NCI-H1930 (cell line): ENCODE measurements at places on chromosomes 1 and 21.
A peak's percentile ranks its signal among the peaks of the same experiment; 100 is the strongest.

DNA sequence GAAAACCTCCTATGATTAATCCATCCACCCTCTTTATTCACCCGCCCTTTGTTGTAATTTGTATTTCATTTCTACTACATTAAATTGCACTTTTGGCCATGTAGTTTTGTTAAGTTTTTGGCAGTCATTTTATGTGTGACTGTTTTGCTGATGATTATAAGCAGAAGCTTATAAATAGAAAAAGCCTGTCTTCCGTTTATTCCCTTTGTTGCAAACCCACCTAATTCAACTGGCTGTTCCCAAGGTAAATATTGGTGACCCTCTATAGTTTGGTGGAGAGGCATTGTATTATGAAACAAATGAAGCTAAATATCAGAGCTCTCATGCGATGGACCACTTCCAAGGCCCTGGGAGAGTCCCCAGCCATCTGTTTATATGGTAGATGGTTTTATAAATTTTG lies 36.7 kb upstream of the IGSF3 start:
- no peak for DNase-seq

- DNase-seq: no peak
These were observed 2.1 kb downstream of the SLAMF6 start for GRCh38 chr1:160520999-160521398.

GRCh38 chr1:202264300-202264699 lies 70.7 kb downstream of the LGR6 start:
- DNase-seq: no peak

DNA sequence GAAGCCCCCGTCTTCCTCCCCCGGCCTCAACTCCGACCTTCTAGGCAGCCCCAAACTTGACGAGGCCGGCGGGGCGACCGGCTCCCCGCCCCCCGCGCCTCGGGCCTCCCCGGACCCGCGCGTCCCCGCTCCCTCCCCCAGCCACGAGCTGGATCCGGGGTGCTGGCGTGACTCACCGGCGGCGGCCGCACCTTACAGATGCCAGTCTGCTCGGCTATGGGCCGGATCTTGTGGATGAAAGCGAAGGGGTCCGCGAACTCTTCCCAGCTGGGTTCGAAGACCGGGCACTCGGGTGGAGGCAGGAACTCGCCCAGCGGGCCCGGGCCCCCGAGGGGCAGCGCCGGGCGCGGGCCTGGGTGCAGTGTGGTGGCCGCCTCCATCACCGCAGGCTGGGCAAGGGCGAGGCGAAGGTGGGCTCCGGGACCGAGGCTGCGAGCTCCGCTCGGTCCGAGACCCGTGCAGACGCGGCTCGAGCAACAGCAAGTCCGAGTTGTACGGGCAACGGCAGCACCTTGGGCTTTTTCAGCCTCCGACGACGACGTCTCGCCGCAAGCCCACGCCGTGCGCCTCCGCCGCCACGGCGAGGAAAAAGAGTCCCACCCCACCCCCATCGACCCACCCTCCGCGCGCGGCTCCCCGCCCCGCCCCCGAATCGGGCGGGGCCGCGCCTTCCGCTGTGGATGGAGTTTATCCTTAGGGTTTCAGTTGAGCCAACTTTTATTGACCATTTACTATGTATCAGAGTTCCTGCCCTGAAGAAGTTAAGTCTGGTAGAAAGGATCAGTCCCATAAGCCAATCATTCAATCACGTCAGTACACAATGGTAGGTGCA lies at the start of gene KDM5B:
Gene KDM5B (minus strand): TSS at position 496 of the 832 bp plus-strand sequence. CDS start 116 bp downstream, at position 380.
- DNase-seq: peak; percentile 27

DNA sequence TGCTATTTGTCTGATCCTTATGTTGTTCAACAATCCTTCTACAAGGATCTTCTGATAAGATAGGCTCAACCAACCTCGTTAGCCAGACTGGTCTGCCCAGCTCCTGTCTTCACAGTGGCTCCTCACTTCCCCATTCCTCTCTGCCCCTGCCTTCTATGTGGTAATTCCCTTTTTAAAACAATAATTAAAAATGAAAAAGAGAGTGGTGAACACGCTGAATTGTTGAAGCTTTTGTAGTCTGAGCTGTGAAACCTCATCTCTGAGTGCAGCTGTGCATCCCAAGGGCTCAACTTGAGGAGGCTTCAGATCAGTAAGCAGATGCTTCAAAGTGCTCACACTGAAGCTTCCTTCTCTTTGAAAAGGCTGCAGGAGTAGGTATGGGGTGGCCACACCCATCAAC lies 70.7 kb upstream of the JUN start:
- no peak for DNase-seq

- no peak for DNase-seq
These were observed 174.3 kb downstream of the DAB1 start for GRCh38 chr1:57249511-57249910.

DNA sequence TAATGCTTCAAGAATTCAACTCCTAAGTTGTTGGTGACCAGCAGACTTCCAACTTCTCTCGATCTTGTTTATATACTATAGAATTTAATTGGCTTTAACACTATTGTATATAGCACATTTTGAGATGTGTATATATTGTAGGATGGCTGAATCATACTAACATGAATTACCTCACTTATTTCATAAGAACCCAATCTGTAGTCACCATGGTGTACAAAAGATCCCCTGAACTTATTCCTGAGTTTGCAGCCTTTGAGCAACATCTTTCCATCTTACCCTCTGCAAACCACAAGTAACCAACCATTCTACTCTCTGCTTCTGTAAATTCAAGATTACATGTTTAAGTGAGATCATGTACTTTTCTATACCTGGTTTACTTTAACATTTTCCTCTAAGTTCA lies 12.3 kb downstream of the ZP4 start:
- DNase-seq: no peak

DNA sequence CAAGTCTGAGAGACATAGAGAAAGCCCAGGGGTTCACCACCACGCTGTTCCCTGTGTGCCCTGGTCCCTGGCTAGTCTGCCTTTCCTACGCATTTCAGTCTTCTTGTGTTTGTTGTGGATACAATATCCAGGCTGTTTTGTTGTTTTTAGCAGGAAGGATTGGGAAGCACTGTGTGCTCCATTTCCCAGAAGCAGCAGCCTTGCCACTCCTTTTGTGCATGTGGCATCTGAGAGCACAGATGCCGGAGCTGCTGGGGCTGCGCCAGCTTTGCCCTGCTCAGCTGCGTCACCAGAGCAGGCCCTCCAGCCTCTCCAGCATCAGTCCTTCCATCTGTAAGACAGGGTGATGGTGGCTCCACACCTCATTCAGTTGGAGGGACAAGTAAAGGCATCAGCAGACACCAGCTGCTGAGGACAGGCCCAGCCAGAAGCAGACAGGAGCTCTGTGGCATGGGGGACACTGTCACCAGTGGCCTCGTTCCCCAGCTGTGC lies 94.4 kb upstream of the COL6A1 start:
- no peak for DNase-seq

DNA sequence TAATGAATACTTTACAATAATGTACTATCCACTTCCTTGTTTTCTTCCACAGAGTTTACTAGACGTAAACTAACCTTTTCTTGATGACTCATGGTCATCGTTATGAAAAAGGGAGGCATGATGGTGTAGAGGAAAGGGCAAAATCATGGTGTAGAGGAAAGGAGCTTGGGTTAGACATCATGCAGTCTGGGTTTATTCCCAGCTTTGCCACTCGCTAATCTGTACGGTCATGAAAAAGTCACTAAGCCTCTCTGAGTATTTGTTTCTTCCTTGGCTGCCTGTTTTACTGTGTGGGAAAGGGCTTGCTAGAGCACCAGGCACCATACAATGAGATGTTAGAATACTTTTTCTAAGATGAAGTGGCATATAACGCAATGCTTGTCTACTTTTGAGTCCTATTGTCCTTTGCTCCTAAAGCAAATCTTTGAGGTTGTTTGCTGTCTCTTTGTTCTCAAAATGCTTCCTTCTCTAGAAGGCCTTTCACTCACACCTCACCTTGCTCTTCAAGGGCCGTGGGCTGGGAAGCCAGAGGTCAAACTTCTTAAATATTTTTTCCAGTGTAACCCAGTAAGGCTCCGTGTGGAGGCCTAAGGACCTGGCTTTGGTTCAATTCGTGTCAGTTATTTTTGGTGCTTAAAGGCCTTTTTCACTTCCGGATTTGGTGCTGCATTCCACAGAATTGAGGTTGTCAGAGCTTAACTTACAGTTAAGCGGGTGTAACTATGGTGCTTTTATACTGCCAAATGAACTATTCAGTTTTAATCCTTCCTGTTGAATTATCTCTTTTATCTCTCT lies 9.9 kb upstream of the ETV3 start:
- no peak for DNase-seq

- no peak for DNase-seq
These were observed 17.5 kb downstream of the PACC1 start for GRCh38 chr1:212397171-212397570.

DNA sequence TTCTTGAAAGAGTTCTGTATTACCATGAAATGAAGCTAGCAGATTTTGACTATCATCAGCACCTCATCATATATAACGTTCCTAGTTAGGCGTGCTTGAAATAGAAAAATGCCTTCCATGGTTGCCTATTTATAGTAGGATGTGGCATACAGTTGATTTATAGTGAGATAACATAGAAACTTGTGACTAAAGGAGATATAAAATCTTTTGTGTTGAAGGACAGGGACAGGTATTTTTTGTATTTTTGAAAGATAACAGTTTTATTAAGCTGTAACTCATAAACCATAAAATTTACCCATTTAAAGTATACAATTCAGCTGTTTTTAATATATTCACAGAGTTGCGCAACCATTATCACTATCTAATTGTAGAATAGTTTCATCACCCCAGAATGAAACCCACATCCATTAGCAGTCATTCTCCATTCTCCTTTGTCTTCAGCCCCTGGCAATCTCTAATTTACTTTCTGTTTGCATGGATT lies 19.3 kb downstream of the SPEN start:
- no peak for DNase-seq

DNA sequence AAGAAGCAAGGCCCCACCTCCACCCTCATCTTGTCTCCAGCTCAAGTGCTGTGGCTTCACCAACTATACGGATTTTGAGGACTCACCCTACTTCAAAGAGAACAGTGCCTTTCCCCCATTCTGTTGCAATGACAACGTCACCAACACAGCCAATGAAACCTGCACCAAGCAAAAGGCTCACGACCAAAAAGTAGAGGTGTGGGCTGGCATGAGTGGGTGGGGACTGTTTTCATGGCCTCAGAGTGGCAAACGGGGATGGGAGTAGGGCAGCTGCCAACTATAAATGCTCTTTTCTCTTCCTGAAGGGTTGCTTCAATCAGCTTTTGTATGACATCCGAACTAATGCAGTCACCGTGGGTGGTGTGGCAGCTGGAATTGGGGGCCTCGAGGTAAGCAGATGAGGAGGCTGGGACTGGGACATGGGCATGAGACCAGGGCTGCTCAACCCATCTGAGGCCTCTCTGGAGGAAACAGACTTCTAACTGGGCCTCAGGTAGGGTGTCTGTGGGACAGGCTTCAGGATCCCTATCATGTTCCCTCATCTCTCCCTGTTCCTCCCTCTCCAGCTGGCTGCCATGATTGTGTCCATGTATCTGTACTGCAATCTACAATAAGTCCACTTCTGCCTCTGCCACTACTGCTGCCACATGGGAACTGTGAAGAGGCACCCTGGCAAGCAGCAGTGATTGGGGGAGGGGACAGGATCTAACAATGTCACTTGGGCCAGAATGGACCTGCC lies 8.8 kb upstream of the P3R3URF start:
- no peak for DNase-seq

DNA sequence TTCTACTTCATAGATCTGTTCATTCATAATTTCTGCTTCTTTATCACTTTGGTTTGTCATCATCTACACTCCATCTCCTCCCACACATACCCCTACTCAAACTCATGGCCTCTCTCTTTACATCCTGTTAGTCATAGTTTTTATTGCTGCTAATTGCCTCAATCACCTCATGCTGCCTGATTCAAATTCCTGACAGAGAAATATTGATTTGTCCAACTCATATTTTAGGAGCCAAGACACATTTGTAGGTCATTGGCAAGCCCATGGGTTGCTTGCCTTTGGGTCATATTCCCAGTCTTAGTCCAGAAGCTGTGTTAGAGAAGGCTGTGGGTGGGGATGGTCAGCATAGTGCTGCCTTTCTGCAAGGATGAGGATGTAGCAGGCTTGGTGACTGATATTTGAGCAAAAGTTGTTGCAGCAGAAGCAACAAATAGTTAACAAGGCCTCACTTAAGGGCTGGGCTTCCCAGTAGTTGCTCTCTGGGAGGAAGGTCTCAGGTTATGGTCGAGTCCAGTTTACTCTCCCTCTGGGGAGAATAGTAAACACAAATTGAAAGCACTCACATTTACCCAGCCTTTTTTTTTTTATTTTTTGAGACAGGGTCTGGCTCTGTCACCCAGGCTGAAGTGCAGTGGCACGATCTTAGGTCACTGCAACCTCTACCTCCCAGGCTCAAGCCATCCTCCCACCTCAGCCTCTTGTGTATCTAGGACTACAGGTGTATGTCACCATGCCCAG lies 22.4 kb upstream of the EPS15 start:
- no peak for DNase-seq

DNA sequence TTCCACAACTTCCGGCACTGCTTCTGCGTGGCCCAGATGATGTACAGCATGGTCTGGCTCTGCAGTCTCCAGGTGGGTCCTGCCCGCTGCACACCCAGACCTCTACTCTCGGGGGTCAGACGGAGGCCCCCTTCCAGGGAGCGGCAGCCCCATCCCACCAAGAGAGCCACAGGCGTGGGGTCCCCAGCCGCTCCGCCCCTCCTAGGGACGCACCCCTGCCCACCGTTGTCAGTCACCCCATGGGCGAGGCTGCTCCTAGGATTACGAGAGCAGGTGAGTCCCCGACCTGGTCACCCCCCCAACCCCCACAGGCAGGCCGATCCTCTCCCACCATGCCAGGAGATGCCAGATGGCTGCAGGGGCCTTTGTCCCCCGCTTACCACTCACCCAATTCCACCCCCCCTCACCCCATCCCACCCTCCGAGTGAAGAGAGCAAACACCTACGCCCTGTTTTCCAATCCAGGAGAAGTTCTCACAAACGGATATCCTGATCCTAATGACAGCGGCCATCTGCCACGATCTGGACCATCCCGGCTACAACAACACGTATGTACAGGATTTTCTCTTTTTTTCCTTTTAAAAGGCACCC lies 107.0 kb downstream of the PDE9A start:
- DNase-seq: no peak

DNA sequence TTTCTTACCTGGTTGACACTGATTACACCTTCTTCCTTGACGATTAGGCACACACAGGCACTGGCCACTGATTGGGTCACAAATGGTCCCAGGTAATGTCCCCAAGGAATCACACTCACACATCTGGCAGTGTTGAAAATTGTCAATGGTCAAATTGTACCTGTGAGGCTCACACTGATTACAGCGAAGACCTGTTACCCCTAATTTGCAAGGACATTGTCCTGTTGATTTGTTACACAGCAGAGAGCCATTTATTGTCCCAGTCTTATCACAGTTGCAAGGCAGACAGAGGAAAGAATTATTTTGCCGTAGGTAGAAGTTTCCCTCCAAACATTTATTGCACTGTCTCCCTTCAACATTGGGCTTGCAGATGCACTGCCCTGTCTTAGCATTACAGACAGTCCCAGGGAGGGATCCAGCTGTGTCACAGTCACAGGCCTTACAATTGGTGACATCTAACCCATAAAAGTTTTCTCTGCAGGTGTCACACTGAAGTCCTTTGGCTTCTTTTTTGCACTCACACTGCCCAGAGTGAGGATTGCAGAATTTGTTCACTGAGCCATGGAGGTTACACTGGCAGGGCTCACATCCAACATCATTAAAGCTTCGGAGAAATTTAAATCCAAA lies 176.6 kb downstream of the USH2A start:
- no peak for DNase-seq
